IPS-NIHi11 (cell line): ENCODE measurements at places on chromosomes 3 and 15.

- DNase-seq = no peak
Measured at GRCh38 chr3:31472479-31473390, 60.0 kb upstream of the STT3B start.

- no peak for DNase-seq
Measured at GRCh38 chr3:90092994-90093393, 985.6 kb downstream of the EPHA3 start.

GRCh38 chr15:22780267-22780666 lies 6.2 kb upstream of the NIPA1 start:
- no peak for DNase-seq

GRCh38 chr15:66944121-66944520 lies 121.3 kb upstream of the SMAD3 start:
- no peak for DNase-seq

GRCh38 chr3:26145769-26146168 lies 355.9 kb downstream of the OXSM start:
- DNase-seq = no peak

DNA sequence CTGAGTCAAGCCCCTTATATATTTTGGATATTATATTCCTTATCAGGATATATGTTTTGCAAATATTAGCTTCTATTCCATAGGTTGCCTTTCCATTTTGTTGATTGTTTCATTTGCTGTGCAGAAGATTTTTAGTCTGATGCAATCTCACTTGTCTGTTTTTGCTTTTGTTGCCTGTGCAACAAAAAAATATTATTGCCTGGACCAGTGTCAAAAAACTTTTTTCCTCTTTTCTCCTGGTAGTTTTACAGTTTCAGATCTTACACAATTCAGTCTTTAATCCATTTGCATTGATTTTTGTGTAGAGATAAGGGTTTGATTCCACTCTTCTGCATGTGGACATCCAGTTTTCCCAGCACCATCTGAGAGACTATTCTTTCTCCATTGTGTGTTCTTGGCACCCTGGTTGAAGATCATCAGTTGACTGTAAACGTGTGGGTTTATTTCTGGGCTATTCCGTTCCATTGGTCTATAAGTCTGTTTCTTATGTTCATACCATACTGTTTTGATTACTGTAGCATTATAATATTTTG lies 228.9 kb upstream of the NR2E3 start:
- DNase-seq = no peak
